Caco-2 (cell line): ENCODE measurements at places on chromosomes 6 and 20.

- DNase-seq: no peak
These were observed 15.9 kb downstream of the PRDM1 start for GRCh38 chr6:106102034-106102433.

- DNase-seq: no peak
These were observed 96.0 kb downstream of the JPH2 start for GRCh38 chr20:44091026-44091425.

- DNase-seq: no peak
These were observed 238.7 kb upstream of the RREB1 start for GRCh38 chr6:6869094-6869493.

- no peak for DNase-seq
These were observed 402.0 kb downstream of the MAFB start for GRCh38 chr20:40286975-40287531.

- no peak for DNase-seq
These were observed 156.2 kb upstream of the BTBD3 start for GRCh38 chr20:11761497-11761896.

- DNase-seq: no peak
These were observed 21.9 kb downstream of the TREML1 start for GRCh38 chr6:41132254-41132653.

- DNase-seq: no peak
These were observed 112.8 kb upstream of the TSHZ2 start for GRCh38 chr20:52859156-52859876.

DNA sequence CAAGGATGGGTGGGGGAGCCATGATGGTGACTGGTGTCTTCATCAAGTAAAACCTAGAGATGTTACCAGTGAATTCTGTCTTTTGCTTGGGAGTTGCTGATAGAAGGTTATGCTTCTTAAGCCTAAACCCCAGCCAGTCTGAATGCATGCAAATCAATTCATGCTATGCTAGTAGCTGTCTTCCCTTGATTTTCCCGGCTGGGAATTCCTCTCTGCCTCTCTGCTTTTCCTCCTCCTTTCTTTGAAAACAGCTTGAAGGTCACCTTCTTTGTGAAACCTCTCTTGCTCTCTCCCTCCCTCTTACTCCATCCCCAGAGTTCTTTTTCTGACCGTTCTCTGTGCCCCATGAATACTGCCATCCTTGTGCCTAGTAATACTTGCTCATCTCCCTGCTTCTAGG lies 58.9 kb downstream of the TMEM200A start:
- DNase-seq: no peak

DNA sequence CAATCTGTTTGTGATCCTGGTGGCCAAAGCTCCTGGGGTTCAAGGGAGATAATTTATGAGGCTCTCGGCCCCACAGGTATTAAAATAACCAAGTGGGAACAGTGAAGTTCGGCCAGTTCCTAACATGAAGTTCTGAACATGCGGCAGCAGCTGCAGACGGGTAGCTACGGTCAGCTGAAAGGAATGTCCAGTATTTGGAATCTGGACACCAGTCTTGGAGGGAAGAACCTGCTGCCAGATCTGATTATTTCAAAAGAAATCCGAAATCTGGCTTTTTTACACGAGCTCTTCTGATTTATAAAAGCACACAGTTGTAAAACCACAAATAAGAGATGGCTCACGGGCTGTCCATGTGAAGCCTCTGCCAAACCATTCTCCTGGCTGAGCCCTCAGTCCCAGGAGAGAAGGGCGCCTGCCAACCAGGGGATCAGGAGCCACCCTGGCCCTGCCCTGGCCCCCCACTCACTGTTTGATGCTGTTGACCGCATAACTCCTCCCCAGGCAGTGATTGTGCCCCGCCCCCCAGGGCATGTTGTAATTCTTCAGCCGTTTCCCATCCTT lies 28.2 kb upstream of the KCNB1 start:
- peak; percentile 42 for DNase-seq

- no peak for DNase-seq
These were observed 58.9 kb upstream of the SGK1 start for GRCh38 chr6:134376785-134377184.

DNA sequence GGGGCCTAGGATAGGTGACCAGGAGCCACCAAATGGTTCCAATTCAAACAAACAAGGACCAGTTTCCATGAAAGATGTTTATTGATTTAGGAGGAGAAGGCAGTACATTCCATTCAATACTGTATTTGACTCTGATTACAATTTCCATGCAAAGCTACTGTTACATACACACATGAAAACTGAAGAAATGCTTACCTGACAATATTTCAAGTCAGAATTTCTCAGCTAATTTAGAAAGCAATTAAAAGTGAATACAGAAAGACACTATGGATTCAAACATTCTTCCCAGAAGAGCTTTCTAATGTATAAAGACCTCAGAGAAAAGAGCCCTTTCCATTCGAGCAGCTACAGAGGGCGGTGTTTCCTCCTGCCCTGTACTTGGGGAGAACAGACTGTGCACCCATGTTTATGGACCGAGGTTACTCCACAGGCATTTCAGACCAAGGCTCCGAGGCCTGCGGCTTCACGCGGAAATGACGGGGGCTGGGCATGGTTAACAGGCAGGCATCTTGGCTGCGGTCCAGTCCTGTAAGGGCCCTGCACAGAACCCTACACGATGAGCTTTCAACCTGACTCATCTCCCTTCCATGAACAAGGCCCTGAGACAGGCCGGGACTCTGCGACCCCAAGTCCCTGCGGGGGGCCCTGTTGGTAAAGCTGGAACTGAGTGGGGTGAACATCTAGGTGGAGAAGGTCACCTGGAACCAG lies 25.7 kb upstream of the TCFL5 start:
- no peak for DNase-seq

DNA sequence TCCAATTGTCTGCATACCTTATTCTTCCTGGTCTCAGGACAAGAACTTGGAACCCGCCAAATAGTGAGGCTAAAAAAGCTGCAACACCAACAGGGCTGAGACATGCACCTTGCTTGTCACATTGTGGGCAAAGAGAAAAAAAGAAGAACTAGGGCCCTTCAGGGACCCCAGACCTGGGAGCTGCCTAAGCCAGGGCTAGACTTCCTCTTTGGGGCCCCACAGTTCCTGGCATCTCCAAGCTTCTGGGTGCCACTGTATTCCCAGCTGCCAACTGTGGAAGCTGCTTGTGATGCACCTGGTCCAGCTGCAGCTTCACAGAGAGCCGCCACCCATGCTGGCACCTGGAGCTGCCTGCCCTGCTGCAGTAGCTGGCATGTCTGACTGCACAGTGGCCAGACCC lies 370.6 kb downstream of the CD83 start:
- DNase-seq: no peak

- DNase-seq: peak; percentile 39
These were observed 41.8 kb upstream of the LAMA4 start for GRCh38 chr6:112296122-112296521.
